Osteoblast (primary cell): ENCODE measurements at places on chromosomes 2 and 18. TPM values are rescaled to one million over a fixed set of nuclear protein-coding genes. Genes with fewer than 3 reads are reported as not detected.
A peak's percentile ranks its signal among the peaks of the same experiment; 100 is the strongest.

DNA sequence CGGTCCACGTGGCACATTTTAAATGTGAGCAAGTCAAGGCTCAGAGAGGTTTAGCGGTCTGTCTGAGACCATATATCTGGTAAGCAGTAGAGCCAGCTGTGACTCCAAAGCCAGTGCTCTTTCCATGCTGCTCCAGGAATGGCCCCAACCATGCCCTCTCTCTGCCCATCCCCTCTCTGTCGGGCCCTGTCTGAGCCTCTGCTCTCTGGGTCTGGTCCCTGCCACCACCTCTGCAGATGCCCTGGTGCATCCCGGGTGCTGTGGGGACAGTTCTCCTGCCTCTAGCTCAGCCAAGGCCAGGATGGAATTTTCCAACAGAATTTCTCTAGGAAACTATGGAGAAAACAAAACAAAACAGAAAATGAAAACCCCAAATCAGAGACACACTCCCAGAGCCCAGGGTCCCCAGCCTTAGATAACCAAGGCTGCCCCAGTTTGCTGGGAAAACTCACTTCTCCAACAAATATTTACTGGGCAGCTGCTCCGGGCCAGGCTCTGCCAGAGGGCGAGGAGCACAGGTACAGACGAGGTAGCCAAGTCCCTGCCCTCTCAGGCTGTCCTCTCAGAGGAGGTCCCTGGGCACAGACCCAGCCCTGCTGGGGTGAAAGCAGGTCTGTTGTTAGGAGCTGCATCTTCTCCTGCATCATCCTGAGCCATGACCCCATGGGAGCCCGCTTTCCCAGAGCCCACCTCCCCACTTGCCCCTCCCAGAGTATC lies 9.2 kb downstream of the ADRA2B start:
- peak; percentile 75 for DNase-seq

DNA sequence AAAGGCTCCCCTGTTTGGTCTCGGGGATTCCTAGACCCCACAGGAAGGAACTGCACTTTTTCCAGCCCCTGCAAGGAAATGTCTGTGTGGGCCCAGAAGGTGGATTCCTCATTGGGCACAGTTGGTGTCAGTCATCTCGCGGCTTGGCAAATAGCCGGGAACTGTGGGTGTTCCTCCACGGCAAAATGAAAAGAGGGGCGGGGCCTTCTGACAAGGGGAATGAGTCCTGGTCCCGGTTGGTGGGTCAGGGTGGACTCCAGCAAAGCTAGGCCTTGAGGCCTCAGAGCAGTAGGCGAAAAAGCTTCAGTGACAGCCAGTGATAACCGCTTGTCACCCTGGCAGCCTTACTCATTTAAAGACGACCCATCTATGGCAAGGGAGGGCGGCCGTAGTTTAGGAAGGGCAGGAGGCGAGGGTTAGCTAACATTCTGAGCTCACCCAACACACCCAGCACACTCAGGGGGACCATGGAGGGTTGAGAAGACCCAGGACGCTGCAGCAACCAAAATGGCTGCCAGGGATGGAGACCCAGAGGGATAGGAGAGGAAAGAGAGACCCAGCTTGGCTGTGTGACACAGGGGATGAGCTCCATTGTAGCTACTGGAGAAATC lies 16.5 kb downstream of the SLC4A3 start:
- no peak for DNase-seq

DNA sequence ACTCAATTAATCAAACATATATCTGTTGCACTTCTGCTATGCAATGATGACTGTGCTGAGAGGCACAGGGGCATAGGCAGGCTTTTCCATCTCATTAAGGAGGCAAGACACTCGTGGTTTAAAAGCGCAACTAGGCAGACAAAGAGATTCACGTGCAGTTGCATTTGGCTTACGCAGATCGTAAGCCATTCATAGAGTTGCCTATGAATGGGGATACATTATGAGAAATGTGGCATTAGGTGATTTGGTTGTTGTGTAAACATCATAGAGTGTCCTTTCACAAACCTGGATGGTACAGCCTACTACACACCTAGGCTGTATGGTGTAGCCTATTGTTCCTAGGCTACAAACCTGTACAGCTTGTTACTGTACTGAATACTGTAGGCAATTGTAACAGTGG lies 284.7 kb downstream of the DCC start:
- DNase-seq, result no peak

RASGRP3 gene
- total RNA-seq, result 0.72 and 1.5 TPM in 2 replicates

- no peak for DNase-seq
Measured at GRCh38 chr18:77366720-77367641, 117.3 kb downstream of the GALR1 start.

DNA sequence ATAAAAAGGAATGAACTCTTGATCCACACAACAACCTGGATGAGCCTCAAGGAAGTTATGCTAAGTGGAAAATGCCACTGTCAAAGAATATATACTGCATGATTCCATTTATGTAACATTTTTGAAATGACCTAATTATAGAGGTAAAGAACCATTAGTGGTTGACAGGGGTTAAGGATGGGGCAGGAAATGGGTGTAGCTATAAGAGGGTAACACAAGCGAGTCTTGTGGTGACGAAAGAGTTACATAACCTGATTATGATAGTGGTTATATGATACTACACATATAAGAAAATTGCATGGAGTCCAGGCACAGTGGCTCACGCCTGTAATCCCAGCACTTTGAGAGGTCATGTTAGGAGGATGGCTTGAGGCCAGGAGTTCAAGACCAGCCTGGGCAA lies 346.6 kb upstream of the PKDCC start:
- DNase-seq, result no peak

DNA sequence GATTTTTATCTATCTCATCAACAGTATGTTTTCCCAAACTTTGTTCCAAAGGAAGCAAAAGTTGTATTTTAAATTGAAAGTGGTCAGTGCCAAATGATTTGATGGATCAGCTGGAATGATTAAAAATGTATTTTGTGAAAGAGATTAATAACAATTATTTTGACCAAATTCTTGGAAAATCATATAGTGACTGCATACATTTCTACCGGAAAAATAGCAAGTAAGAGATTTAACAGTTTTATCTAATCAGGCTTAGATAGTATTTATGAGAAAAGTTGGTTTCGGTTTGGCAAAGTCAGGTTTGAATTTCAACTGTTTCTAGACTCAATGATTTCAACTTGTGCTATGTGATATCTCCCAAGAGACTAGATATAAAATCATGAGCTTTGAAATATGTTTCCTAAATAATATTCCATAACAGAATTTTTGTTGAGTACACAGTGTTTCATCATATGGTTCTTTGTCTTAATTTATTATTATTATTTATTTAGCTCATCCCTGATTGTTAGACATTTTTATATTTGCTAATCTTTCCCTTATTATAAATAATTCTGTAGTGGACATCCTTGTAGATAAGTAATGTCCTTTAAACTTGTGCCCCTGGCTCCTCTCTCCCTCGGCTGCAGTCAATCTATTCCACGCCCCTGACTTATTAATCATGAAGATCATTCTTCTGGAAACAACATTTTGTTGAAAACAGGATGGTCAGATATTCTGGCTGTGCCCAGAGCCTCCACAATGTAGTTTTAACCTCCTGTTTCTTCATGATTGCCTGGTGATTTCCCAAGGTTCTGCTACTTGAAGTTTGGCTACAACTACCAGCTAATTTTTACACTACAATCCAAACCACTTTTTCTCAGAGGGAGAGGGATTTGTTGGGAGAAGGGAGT lies 520.7 kb upstream of the TCF4 start:
- no peak for DNase-seq

DNA sequence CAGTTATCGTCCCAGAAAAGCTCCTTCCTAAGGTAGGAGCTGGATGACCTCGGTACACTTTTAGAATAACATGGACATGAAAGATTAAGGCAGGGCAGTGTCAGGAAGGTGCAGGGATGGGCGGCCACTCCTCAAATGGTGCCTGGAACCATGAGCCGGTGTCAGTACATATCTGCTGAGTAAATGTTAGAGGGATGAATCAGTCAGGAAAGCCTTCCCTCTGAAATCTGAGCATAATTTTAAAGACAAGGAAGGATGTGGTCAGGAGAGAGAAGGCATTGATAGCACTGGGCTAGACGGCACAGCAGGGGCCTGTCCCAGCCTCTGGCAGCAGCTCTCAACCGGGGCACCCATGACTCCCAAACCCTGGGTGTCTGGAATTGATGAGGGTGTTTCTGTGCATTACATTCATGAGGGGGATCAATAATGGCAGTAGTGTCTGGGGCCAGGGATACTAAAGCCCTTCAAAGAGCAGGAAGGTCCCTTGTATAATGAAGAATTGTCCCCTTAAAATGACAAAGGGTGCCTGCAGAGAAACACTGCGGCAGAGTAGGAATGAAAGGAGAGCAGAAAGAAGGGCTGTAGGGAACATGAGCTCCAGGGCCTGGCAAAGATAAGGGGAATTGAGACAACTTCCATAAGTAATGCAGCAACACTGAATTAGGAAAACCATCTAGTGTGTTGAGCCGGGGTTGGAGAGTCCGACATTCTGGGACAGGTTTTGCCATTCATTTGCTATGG lies 162.3 kb upstream of the REV1 start:
- DNase-seq, result peak; percentile 82

SAG gene
- total RNA-seq, result not detected in 2 replicates

- peak; percentile 75 for DNase-seq
Measured at GRCh38 chr2:95343429-95344214, 46.5 kb downstream of the KCNIP3 start.

PPP1CB gene
- total RNA-seq, result 167 and 170 TPM in 2 replicates

- DNase-seq, result peak; percentile 94
Measured at GRCh38 chr18:12934454-12935071, 13.2 kb upstream of the SEH1L start.

GRCh38 chr2:187075671-187076070 lies 226.7 kb upstream of the ZSWIM2 start:
- no peak for DNase-seq

- DNase-seq, result peak; percentile 62
Measured at GRCh38 chr2:145157741-145158591, 638.0 kb upstream of the ZEB2 start.

GRCh38 chr2:202019689-202020450 lies 13.8 kb upstream of the FZD7 start:
- no peak for DNase-seq

DYNAP gene
- not detected in 2 replicates for total RNA-seq

DNA sequence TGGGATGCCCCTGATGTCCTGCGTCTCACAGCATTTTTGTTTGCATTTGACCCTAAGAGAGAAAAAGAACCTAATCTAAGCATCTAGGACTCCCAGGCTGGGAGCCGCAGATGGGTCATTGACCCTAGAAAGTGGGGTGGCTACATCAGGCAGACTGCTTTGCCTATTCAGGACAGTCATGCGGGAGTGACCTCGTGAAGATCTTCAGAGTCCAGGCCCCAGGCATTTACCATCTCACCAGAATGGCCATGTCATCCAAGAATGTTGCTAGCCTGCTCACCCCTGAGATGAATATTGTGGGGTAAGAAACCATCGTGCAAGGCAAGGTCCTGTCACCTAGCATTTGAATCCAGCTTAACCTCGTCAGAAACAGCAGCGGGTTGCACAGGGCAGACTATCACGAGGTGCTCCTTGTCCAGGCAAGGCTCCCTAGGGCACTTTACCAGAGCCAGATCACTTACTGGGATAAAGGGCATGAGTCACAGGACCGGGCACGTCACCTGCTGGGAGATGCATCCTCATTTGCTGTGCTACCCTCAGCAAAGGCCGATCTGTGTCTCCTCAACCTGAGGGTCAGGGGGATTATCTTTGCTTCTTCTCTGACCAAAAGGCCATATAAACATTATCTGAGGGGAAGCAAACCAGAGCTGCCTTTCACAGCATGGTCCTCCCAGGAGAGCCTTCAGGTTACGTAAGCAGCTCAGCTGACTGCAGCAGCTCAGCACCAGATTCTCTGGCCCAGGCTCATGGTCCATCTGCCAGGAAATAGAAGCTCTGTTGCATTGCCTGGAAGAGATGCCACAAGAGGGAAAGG lies 162.3 kb downstream of the ACKR3 start:
- DNase-seq, result peak; percentile 79

GRCh38 chr2:26752656-26753055 lies 11.4 kb upstream of the SLC35F6 start:
- DNase-seq, result no peak

DNA sequence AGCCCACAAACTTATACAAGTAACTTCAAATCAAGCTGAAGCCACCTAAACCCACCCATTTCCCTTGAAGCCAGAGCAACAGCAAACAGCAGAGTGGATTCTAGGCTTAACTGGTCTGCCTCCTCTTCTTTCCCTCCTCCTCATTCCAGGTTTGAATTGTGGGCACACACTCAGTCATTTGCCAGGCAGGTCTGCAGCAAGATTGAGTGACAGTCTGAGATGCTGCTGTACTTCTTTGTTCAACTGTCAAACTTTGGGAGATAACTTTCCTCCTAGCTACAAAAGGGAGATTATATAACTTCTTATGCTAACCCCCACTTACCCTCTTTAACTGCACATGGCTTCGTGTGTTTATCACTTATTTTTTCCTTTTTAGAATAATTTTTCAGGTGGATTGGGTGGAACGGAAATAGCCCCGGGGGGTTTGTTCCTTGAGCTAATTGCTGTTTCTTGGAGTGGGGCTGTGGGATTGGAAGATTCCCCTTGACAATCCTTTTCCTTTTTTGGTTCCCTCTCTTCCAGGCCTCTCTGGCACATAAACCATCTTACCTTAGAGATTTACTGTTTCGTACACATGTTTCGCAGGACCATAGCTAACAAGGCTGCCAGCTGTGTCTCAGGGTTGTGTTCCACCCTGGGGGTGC lies 55.0 kb downstream of the RNF144A start:
- no peak for DNase-seq

NGEF gene
- 4.7 TPM in 1 of 2 replicates, not detected in the other for total RNA-seq

- no peak for DNase-seq
Measured at GRCh38 chr2:15802657-15803542, 137.4 kb upstream of the MYCN start.

ZAP70 gene
- under 0.01 TPM in 2 replicates for total RNA-seq

- DNase-seq, result no peak
Measured at GRCh38 chr2:150212722-150213171, 274.7 kb downstream of the RND3 start.

GRCh38 chr2:133240491-133241223 lies 327.6 kb downstream of the NCKAP5 start:
- DNase-seq, result no peak

DNA sequence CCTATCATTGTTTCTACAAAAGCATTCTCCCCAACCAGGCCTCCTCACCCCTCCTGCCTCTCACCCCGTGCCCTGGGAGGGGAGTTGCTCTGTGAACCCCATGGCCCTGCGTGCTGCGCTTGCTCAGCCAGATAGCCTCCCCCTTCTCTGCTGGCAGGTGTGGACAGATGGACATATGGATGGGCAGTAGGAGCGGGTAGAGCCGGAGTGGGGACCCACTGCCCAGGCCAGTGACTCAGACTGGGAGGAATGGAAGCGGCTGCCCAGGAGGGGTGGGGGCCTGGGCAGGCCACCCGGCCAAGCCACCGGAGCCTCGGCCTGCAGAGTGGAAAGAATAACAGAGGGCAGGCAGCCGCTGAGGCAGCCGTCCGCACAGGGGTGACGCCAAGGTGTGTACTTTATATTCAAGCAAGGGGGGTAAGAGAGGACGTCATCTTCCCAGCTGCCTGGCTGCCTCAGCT lies 8.7 kb downstream of the CYP26B1 start:
- DNase-seq, result peak; percentile 87

- no peak for DNase-seq
Measured at GRCh38 chr2:152171718-152172117, 3.8 kb downstream of the STAM2 start.

IL36A gene
- total RNA-seq, result not detected in 2 replicates

CYP20A1 gene
- total RNA-seq, result 49.5 and 51.4 TPM in 2 replicates

GRCh38 chr2:34604164-34604563 lies 1005.1 kb upstream of the FAM98A start:
- no peak for DNase-seq

FSIP2 gene
- total RNA-seq, result under 0.01 TPM in 2 replicates

CTLA4 gene
- total RNA-seq, result under 0.01 TPM in 1 of 2 replicates, not detected in the other

IGFBP5 gene
- 12.3 and 29.5 TPM in 2 replicates for total RNA-seq

GRCh38 chr18:57219964-57220363 lies 73.1 kb downstream of the BOD1L2 start:
- no peak for DNase-seq
